Upper lobe of right lung (tissue), 1 donor: ENCODE measurements at places on chromosomes 12 and 14. TPM values are rescaled to one million over a fixed set of nuclear protein-coding genes. Genes with fewer than 3 reads are reported as not detected.

LALBA gene
- not detected for total RNA-seq

DNA sequence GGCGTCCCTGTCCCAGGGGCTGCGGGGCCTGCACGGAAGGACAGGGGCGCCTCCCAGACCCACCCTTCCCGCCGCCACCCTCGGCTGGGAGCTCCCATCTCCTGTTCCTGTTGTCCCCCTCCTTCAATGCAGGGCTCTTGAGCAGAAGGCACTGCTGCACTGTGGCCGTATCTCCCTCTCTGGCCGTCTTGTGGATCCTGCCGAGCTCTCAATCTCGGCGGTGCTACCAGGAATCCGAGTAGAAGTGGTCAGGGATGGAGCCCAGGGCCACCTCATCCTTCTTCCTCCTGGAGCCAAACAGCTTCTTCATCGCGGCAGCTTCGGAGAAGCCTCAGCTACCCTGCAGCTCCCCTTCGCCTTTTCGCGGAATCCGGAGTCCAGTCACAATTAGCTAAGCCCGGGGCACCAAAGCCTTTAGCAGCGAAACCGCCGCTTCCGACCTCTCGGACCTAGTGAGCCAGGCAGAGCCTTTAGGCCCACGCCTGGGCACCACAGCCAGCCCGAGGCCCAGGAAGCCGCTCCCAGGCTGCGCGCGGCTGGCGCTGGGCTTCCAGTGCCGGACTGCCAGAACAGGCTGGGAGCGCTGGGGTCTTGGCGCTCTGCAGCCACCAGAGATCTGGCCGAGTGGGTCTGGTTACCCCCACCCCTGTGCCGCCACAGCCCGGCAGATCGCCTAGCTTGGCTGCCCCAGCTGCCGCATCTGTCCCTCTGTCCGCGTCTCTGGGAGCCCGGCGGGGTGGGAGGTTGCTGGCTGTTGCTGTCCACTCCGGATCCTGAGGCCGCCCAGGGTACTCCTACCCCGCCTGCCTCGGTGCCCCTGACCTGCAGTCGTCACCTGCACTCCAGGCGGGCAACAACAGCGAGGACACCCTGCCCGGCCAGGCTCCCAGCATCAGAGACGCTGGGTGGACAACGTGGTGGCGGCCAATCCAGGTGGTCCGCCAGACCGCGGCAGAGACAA lies 69.1 kb downstream of the ASCL4 start:
- peak; percentile 65 for DNase-seq

DNA sequence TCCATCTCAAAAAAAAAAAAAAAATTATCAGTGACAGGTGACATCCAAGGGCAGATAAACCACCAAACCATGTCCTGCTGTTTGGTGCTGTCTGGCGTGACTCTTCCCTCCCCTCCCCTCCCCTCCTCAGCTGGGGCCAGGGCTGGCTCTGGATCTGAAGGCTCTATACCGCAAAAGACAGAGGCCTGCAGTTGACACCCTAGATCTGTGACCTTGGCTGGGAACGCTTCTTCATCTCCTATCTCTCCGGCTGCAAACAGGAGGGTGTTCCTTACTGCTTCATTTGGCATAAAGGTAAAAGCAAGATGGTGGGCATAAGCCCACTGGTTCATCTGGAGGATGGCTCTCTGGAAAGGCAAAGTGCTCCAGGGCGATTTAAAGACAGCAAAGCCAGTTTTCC lies 126.8 kb upstream of the PRMT8 start:
- no peak for DNase-seq

GRCh38 chr14:92903359-92903758 lies 19.6 kb upstream of the CHGA start:
- no peak for DNase-seq

- no peak for DNase-seq
Measured at GRCh38 chr12:32644431-32644830, 34.7 kb upstream of the DNM1L start.

DNA sequence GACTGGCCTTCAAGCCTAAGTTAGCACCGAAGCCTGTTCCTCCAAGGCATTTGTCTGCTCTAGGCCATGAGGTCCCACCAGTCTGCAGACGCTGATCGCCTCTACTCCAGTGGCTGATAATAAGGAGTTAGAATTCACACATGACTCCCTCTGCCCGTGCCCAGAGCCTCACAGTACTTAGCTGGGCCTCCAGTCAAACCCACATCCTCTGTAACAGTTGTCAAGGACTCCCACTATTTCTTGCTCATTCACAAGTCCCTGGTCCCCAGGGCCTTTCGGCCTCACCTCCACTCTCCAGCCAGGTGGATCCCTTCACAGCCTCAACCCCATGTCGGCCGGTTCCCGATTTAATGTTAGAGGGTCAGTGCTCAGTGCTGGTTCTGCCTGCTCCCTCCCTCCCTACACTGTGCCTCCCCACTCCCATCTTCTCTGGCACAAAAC lies 6.3 kb upstream of the KRT5 start:
- no peak for DNase-seq

CLEC4D gene
- total RNA-seq, result 1.1 TPM

GRCh38 chr12:68505970-68506369 lies 104.7 kb upstream of the RAP1B start:
- no peak for DNase-seq

GRCh38 chr12:50686406-50686805 lies 77.5 kb upstream of the ATF1 start:
- no peak for DNase-seq

DNA sequence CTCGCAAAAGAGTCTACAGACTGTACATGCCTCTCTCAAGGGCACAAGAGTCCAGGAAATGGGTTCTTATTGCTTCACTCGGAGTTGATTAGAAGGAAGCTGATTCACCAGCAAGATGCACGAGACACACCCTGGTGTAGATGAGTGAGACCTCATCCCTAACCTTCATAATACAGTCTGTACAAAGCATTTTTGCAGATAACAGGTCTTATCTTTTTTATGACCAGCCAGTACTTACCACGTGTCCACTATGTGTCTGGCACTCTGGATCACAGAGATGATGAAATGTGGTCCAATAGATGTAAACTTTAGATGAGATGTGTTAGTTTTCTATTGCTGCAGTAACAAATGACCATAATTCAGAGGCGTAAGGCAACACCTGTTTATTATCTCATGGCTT lies 53.4 kb upstream of the PWP1 start:
- no peak for DNase-seq

DCAF4 gene
- 21.1 TPM for total RNA-seq

LRP1-AS gene
- not detected for total RNA-seq

SPRING1 gene
- total RNA-seq, result 126 TPM

DNA sequence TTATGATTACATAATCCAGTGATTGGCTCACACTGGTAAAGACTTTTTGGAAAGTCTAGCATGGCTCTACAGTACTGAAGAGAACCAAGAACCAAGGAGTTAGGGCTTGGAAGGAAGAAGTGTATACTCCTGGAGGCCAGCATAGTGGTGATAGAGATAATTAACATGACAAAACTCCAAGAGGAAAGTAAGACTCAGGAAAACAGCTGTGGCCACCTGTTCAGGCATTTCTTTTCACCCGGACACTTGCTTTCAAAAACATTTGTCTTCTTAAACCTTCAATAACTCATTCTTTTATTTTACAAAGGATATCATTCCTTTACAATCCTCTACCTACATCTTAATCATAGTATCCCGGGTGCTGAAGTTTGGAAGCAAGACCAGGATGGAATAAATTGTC lies 50.9 kb downstream of the KLHL28 start:
- DNase-seq, result no peak

CPNE6 gene
- total RNA-seq, result not detected

NR1H4 gene
- not detected for total RNA-seq

DTX1 gene
- 5.1 TPM for total RNA-seq

DNA sequence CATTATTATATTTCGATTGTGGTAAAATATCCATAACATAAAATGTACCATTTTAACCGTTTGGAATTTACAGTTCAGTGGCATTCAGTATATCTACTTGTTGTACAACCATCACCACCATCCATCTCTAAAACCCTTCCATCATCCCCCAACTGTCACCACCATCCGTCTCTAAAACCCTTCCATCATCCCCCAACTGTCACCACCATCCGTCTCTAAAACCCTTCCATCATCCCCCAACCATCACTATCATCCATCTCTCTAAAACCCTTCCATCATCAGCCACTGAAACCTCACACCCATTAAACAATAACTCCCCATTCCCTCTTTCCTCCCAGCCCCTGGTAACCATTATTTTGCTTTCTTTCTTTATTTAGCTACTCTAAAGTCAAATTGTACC lies 144.2 kb upstream of the EEA1 start:
- DNase-seq, result no peak
